ENCODE measurements at places on chromosomes 5 and 9. TPM values are rescaled to one million over a fixed set of nuclear protein-coding genes. Genes with fewer than 3 reads are reported as not detected.

- no peak for DNase-seq
Measured at GRCh38 chr5:95445995-95446394, 54.8 kb downstream of the FAM81B start.

DNA sequence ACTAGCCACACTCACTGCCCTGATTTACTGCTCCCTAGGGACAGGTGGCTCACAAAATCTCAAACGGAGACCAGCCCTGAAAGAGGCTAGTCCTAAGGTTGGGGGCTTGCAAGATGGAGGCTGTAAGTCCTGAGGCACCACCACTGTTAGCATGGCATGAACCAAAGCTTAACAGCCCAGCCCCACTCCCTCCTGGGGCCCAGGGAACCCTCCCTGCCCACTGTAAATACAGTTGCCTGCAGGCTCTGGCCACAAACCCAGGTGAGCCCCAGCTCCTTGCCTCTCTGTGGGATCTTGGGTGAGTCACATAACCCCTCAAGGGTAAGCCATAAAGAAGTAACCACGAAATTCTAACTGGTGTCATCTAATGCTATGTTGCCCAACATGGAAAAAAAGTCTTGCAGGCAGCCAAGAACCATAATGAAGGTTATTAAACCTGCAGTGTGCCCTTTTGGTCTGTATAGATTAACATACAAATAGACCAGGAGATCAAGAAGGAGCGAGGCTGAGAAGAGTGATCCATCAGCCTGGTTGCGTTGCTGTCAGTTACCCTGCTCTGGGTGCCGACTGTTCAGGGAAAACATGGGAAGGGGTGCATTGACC is 1.7 kb upstream of the POMT1 start:
- no peak for DNase-seq

- DNase-seq: no peak
Measured at GRCh38 chr9:120815075-120815474, 21.9 kb upstream of the FBXW2 start.

Gene IL4
- total RNA-seq: not detected

- no peak for DNase-seq
Measured at GRCh38 chr9:6367128-6367890, 39.1 kb downstream of the TPD52L3 start.

DNA sequence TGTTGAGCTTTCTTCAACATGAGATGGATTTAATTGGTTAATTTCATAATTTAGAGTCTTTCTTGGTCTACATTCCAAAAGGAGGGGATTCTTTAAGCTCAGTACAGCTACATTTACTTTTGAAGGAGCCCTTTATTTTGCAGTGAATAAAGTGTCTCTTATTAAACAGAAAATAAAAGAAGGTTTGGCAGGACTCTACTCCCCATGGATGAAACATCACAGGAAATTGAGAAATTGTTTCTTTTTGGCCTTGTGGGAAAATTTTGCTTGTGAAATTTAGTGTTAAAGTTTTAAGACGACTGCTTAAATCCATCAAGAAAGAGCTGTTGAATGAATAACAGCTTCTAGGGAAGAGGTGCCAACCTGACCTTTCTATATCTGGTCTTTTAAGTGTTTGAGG is 187.7 kb downstream of the NTRK2 start:
- DNase-seq: no peak

- DNase-seq: no peak
Measured at GRCh38 chr5:149895416-149896345, 48.9 kb downstream of the PDE6A start.

- no peak for DNase-seq
Measured at GRCh38 chr5:115766608-115767007, 49.9 kb downstream of the CDO1 start.

DNA sequence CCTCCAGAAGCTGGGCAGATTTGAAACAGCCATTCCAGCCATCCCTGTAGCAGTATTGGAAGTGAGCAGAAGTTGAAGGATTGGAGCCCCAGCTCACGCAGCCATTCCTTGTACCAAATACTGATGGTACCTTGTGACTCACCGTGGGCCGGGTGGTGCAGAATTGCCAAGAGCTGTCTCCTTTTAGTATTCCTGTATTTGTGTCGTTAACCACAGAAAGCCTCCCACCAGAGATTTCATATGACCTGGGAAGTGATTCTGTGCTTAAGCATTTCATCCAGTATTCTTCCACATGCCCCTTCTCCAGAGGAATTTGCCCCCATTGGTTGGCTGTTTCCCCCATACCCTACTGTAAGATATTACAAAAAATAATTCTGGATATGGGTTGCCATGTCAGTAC is 17.7 kb upstream of the TLX3 start:
- no peak for DNase-seq

DNA sequence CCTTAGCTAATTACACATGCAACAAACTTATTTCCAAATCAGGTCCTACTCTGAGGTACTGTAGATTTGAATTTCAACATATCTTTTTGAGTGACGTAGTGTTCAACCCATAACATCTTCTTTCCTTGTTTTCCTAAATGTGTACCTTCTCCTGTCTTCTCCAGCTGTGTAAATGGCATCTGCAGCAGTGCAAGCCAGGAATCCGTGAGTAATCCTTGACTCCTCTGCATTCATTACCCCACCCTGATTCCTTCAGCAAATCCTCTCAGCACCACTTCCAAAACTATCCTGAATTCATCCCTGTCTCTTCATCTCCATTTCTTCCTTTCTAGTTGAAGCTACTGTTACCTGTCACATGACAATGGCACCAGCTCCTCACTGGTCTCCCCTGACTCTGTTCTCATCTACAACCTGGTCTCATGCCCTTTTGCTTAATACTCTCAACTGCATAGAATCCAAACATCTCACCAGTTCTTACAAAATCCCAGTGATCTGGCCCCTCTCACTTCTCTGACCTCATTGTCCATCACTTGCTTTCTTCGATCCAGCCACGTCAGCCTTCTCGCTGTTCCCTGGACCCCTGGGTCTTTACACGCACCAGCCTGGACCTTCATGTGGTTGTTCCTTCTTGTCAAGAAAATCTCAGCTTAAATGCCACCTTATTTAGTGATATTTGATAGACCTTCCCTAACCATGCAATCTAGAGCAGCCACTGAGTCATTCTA is 14.6 kb upstream of the TRAF1 start:
- no peak for DNase-seq

DNA sequence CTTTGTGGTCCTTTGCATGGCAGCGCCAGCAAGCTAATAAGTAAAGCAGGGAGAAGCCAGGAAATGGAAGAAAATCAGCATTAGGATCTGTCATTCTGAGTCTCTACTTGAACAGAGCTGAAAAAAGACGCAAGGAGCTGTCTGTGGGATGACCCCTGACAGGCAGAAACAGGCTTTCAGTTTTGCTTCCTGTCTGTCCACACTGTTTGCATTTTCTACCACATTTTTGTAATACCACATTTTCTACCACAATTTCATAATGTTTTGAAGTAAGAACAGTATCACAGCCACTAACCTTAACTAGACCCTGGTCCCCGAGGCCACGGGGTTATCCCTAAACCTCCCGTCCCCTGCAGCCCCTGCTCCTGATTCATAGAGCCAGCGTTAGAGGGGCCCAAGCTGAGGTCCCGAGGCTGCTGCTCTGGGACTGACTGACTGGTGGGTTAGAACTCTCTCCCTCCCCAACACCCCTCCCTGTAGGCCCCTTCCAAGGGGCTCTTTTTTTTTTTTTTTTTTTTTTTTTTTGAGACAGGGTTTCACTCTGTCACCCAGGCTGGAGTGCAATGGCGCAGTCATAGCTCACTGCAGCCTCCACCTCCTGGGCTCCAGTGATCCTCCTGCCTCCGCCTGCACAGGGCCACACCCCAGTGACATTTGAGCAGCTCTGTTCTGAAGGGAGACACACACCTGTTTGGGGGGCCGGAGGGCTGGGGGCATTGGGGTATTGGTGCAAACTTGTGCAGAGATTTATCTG is 4.0 kb upstream of the CLIC3 start:
- DNase-seq: no peak

DNA sequence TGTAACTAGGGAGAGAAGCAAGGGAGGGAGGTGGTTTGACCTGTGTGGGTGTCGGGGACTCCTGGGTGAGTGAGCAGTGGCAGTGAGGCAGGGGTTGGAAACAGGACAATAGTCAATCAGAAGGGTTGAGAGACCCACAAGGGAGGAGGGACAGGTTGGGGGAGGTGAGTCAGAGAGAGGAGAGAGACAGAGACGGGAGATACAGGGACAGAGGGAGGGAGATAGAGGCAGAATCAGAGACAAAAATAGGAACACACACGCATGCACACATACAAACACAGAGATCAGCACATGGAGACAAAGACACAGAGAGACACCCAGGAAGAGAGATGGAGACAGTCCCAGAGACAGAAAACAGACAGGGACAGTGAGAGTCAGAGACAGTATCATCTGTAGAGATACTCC is 39.3 kb upstream of the PTGS1 start:
- no peak for DNase-seq

Gene PLAC8L1
- total RNA-seq: not detected

DNA sequence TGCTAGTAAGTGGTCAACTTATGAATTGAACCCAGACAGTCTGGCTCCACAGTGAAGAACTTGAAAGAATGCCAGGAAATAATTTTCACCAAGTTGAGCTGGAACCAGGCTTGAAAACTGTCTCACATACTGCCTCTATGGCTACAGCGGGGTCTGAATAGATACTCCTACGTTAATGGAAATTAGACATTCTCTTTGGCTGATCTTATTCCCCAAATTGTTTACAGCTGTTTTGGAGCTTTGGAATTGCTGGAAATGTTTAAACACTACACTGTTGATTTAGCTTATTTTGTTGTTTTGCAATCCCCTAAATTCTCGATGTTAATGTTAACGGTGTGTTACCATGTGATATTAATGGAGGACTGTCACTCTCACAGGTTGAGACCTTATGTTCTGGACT is 146.4 kb downstream of the FBXL7 start:
- no peak for DNase-seq

DNA sequence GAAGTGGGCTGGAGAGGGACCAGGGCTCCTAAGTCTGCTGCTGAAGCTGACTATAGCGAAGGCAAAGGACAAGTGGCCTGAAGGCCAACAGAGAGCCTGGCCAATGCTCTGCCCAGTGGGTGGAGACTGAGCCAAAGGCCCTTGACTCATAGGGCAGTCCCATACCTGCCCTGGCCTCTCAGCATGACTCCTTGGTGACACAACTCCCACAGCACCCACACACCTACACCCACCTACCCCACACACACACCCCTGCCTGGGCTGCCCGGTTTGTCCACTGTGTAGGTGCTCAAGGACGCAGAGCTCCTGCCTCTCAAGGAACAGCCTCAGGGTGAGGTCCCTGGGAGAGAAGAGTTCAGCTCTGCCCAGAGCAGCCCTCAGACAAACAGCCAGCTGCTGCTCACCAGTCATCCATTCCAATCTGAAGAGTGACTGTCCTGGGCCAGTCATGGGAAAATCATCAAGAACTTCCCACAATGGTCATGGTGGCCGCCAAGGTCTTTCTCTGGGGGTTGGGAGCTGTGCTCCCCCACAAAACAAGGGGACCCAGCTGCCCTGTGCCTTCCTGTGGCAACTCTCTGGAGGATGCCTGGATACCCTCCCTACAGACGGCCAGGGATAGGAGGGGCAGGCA is 5.0 kb downstream of the TNIP1 start:
- no peak for DNase-seq

DNA sequence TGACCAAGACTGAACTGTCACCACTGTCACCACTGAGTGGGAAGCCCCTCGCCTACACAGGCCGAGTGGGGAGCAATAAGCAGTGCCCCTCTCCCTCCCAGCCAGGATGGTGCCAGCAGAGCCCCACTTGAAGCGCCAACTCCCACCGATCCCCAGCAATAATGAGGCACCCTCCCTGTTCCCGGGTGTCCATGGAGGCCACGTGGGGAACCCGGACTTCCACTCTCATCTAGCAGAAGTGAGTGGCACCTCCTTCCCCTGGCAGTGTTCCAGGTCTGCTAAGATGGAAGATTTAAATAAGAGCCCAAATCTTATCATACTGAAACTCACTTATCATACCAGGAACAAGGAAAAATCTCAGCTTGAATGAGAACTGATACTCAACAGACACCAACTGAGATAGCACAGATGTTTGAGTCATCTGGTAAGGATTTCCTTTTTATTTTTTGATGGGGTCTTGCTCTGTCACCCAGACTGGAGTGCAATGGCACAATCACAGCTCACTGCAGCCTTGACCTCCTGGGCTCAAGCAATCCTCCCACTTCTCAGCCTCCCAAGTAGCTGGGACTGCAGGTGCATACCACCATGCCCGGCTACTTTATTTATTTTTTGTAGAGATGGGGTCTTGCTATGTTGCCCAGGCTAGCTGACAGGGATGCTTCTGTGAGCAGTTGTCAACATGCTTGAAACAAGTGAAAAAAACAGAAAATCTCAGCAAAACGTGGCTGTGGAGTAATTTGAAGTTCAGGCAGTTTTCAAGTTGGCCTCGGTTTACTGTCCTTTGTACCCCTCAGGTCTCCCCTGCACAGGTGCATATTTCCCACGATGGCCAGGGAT is 29.6 kb upstream of the ASS1 start:
- no peak for DNase-seq

- DNase-seq: no peak
Measured at GRCh38 chr9:85871008-85871407, 69.9 kb upstream of the NAA35 start.

Gene PCDHGA8
- total RNA-seq: 2.3 TPM

DNA sequence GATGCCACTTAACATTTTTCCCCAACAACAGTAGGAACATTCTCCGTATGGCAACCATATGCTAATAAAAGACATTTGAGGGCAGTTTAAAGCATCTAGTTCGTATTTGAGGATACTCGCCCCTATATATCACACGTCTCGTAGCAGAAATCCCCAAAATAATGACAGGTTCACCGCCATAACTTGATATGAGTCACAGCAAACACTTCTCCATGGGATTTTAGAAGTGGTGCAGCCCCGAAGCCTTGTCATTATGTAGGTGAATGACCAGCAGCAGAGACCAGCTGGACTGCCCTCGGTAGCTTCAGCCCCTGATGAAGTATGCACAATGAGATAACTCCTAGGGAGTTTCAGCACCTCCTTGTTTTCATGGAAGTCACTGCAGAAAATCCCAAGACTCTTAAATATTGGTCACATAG is 2.0 kb downstream of the CTNND2 start:
- no peak for DNase-seq

GRCh38 chr5:82676661-82677060 is 398.5 kb upstream of the RPS23 start:
- no peak for DNase-seq

Gene FGD3
- not detected for total RNA-seq

Gene RASGEF1C
- total RNA-seq: not detected

Gene CBY3
- 3.0 TPM for total RNA-seq

DNA sequence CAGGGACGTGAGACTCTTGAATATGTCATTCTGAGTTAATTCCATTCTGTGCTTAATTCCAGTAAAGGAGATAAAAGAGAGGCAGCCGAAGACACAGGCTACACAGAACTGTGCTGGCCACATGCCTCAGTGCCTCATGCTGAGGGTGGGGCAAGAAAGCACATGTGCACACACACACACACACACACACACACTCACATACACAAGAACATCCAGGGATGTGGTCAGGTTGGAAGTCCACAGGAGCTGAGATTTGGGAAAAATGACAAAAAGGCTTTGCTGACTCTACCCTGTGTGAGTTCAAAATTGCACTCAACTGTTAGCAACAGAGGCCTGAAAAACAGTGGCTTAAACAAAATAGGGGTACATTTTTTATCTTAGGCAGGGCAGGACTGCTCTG is 40.5 kb downstream of the ALG2 start:
- DNase-seq: no peak

GRCh38 chr5:131384616-131385214 is 120.9 kb downstream of the CDC42SE2 start:
- no peak for DNase-seq

Measured in glomerular endothelial cell (primary cell).